ENCODE measurements at places on chromosomes 4 and X. TPM values are rescaled to one million over a fixed set of nuclear protein-coding genes. Genes with fewer than 3 reads are reported as not detected.

HMX1 gene
- total RNA-seq: not detected

CXorf38 gene
- total RNA-seq: 25.7 TPM

TCEAL7 gene
- total RNA-seq: not detected

SLC9B1 gene
- total RNA-seq: 3.2 TPM

CCDC160 gene
- not detected for total RNA-seq

UGT2B10 gene
- total RNA-seq: not detected

NLRP2B gene
- not detected for total RNA-seq

CFAP299 gene
- total RNA-seq: not detected

HTATSF1 gene
- 31.6 TPM for total RNA-seq

GK2 gene
- total RNA-seq: not detected
